ENCODE measurements at places on chromosomes 2 and 18. TPM values are rescaled to one million over a fixed set of nuclear protein-coding genes. Genes with fewer than 3 reads are reported as not detected.

Gene EGR4
- 0.52 TPM for total RNA-seq

Gene TCF7L1
- not detected for total RNA-seq

Gene G6PC2
- total RNA-seq, result not detected

Gene SLC23A3
- total RNA-seq, result 0.31 TPM

Gene EMILIN1
- 0.63 TPM for total RNA-seq

Gene MORN2
- total RNA-seq, result 1.2 TPM

Gene KYNU
- 35.9 TPM for total RNA-seq

Gene CCDC121
- total RNA-seq, result 0.84 TPM

Gene MOGAT1
- total RNA-seq, result not detected

Gene THUMPD2
- 21.7 TPM for total RNA-seq

Gene EDAR
- total RNA-seq, result 2.5 TPM

Gene SYT4
- under 0.01 TPM for total RNA-seq

Gene POU3F3
- total RNA-seq, result not detected

Gene SPEG
- 2.4 TPM for total RNA-seq

Gene AMER3
- total RNA-seq, result not detected

Gene RDH14
- total RNA-seq, result 21.7 TPM

Gene EML6
- 0.73 TPM for total RNA-seq

Gene FOXD4L1
- 0.10 TPM for total RNA-seq

Gene BUB1
- total RNA-seq, result 6.0 TPM

Gene CD207
- 0.10 TPM for total RNA-seq

Gene ALLC
- total RNA-seq, result not detected

Gene ZRANB3
- 3.5 TPM for total RNA-seq

Gene STARD7
- 96.8 TPM for total RNA-seq

Gene PLCL1
- 23.4 TPM for total RNA-seq

Gene CHRND
- total RNA-seq, result not detected

Gene SH3RF3
- total RNA-seq, result 2.2 TPM

Gene CFC1
- not detected for total RNA-seq

Gene PLGLB2
- total RNA-seq, result 0.52 TPM

Gene MRPS9
- 8.8 TPM for total RNA-seq

Gene CAPN14
- total RNA-seq, result 0.21 TPM

Gene ASPRV1
- 0.84 TPM for total RNA-seq

Gene AQP12A
- not detected for total RNA-seq

Gene LPIN2
- total RNA-seq, result 51.1 TPM
